ENCODE measurements at places on chromosomes 4 and X. TPM values are rescaled to one million over a fixed set of nuclear protein-coding genes. Genes with fewer than 3 reads are reported as not detected.
A peak's percentile ranks its signal among the peaks of the same experiment; 100 is the strongest.

DNA sequence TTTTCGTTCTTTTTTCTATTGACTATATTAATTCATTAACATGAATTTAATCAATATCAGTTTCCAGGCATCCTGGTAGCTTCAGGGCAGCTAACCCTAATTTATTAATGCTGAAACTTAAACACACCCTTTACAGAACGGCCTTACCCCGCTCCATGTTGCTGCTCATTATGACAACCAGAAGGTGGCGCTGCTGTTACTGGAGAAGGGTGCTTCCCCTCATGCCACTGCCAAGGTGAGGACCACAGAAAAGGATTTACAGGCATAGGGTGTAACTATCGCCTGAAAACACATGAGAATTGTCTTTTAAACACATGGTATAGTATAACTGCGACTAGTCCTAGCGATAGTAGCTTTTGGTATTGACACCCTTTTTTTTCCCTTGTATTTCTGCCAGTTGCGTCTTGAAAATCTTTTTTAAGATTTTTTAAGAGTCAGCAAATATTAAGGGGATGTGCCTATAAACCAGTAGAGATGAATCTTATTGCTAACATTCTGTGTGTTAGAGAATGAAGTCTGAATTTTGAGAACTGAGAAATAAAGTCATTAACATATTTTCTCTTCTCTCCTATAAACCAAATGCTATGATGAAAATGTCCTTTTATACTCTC, 229.0 kb downstream of the ANK2 start:
- DNase-seq, result peak; percentile 91

Gene SUPT20HL1
- polyA plus RNA-seq, result 0.26 TPM

DNA sequence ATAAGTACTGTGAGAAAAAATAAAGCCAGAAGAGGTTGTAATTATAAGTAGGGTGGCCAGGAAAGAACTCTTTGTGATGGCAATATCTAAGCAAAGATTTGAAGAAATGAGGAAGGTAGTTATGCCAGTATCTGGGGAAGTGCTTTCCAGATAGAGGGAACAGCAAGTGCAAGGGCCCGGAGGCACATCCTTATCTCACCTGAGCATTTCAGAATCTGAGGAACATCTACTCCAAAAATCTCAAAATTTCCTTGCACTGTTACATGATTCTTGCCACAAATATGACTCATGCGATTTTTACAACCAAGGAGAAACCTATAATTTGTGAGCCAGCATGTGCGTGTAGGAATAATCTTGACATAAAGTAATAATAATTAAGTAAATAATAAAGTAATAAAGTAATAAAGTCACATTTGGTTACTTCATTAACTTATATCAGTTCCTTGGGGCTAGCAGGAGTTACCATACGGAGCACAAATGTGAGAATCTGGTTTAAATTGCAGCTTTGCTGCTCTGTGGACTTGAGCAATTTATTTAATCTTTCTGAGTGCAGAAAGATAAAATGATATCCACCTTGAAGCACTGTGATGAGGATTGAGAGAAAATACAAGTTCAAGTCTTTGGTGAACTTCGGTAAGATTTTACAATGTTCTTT, 105.1 kb upstream of the SLC34A2 start:
- DNase-seq, result no peak

GRCh38 chr4:150896497-150896896, 118.6 kb downstream of the LRBA start:
- no peak for DNase-seq

DNA sequence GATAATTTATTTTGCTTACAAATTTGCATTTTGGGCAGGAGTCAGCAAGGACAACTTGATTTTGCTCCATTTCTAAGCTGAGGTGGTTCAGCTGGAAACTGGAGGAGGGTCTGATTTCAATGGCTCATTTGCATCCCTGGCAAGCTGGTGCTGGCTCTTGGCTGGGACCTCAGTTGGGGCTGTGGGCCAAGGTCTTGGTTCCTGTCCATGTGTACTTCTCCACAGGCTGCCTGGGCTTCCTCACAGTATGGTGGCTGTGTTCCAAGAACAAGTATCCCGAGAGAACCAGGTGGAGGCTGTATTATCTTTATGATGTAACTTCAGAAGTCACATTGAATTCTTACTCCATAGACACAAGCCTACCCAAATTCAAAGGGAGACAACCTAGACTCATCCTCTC, 77.0 kb upstream of the STX18 start:
- peak; percentile 22 for DNase-seq

Gene H2BW2
- 0.83 TPM for polyA plus RNA-seq

DNA sequence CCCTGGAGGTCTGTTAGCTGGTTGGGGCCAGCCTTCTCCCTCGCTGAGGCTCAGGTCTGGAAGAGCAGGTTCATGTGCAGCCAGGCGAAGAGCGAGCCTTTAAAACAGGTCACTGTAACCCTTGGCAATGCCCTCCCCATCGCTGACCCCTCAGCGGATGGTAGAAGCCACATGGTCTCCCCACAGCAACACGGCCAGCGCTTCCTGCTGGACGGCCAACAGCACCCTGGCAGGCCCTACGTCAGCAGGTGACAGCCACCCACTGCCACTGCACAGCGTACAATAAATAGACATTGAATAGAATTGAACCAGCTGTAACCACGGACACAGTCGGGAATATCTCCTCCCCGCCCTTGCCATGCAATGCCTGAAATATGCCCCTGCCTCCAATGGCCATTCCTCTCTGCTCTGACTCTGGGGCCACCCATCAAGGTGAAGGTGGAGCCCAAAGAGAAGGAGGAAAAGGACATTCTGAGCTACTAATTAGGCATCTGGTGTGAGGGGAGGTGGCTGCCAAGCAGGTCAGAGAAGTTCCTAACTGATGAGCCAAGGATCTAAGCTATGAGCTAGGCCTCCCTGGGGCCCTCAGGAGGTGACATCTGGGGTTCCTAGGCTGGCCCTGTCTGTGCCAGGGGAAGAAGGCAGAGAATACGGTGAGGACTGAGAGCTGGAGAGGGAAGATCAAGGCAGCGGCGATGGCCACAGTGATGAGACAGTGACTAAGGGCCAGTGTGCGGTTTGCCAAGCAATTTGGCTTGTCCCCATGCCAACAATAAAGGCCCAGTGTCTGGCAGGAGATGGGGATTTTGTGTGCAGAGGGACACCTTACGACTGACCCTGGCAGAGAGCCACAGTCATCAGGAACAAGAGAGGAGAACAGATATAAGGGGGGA, 202.3 kb downstream of the BCOR start:
- no peak for DNase-seq

DNA sequence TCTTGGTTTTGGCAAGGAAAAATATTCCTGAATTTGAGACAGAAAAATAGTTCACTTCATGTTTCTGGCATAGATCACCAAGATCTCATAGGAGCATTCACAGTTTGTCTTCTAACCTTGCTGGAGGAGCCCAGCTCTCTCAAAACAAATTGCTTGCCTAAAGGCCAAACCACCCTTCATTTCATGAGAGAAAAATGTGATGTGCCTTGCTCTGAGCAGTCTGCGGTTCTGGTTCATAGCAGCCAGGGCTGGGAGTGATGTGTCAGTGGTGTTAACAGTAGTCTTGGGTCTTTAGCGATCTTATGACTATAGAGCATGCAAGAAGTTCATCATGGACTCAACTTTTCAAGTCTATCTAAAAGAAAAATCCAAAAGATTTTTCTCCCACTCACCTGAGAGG, 183.3 kb downstream of the DCLK2 start:
- no peak for DNase-seq

DNA sequence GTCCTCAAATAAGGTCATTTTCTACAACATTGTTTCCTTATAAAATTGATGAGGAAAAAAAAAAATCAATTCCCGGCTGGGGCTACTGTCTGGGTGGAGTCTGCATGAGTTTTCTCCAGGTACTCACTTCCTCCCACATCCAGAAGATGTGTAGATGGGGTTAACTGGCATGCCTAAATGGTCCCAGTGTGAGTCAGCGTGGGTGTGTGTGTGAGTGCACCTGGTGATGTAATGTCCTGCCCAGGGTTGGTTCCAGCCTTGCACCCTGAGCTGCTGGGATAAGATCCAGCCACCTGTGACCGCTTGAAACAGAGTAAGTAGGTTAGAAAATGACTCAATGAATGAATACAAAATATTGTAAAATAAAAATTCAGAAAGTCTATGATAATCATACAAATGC, 11.1 kb downstream of the USP26 start:
- DNase-seq, result no peak

DNA sequence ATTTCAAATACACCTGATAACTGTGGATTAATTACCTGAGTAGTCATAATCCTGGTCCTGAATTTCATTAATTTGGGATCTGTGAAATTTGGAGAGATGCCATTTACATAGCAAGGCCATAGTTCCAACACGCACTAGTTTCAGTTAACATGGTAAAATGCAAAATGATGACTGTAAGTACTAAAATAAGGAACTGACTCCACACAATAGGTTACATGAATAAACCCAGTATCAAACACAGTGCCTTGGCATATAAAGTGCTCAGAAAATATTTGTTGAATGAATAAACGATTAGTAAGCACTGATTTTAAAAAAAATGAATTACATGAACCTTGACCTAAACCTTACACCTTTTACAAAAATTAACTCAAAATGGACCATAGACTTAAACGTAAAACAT, 9.0 kb downstream of the FBXO8 start:
- DNase-seq, result no peak

DNA sequence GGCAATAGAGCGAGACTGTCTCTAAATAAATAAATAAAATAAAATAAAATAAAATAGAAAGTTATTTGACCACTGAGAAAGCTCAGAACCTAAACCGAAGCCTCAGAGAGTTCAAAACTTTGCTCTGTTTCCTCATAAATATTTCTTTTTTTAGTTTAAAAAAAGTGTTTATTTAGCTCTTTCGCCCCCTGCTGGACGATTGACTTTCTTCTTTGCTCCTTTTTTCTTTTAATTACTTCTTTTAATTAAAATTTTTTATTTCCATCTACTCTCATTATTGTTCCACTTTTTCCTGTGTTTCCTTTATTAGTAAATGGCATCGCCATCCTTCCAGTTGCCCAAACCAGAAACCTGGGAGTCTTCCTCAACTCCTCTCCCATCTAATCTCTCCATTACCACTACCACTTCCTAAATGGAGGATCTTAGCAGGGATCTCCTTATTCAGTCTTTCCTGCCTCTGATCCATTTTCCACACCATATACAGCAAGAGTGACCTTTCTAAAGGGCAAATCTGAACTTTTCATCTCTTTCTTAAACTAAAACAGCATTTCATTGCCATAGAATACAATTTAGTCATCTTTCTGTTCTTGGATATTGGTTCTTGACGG, 728 bp upstream of the IL13RA2 start:
- no peak for DNase-seq

GRCh38 chr4:167111622-167112021, 122.7 kb downstream of the SPOCK3 start:
- DNase-seq, result no peak

- DNase-seq, result peak; percentile 82
These were observed 202.4 kb downstream of the CHIC2 start for GRCh38 chr4:53861856-53862610.

- DNase-seq, result no peak
These were observed 28.7 kb upstream of the LANCL3 start for GRCh38 chrX:37542791-37543190.

Gene SSX3
- polyA plus RNA-seq, result not detected

GRCh38 chr4:5942947-5943346, 50.1 kb upstream of the CRMP1 start:
- DNase-seq, result peak; percentile 38

DNA sequence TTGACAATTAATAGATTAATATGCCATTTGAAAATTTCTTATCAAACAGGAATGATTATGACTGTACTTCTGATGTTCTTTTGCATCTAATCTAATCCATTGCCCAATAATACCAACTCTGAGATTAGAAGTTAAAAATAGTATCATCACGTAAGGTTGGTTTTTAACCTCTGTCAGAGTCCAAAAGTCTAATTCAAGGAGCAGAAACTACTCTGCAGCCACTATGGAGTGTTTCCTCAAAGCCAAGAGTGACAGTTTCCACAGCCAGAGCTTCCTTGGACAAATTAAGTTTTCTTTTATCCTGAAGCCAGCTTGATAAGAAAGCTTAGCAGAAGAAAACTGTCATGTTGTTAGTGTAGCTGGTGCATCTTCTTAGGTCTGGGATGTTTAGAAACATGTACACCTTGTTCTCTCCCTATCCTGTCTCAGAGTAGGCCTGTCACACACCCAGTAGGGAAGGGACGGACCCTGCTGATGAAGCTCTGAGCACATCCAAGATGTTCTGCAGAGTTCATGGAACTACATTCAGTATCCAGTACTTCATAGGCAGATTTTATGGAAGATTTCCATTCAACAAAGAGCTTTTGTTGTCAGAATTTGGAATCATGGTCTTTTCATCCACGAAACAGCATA, 20.4 kb upstream of the PI4K2B start:
- no peak for DNase-seq

DNA sequence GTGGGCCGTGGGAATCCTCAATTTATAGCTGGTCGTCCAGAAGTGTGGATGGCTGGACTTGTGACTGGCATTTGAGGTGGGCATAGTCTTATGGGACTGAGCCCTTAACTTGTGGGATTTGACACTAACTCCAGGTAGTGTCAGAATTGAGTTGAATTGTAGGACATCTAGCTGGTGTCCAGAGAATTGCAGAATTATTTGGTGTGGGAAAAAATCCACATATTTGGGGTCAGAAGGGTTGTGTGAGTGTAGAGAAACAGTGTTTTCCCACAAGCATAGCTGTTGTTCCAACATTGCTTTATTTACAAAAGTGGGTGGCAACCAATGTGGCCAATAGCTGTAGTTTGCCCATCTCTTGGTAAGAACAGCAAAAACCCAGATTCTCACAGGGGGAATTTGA, 91.3 kb downstream of the MOSPD2 start:
- DNase-seq, result no peak

Gene MEPE
- polyA plus RNA-seq, result not detected

DNA sequence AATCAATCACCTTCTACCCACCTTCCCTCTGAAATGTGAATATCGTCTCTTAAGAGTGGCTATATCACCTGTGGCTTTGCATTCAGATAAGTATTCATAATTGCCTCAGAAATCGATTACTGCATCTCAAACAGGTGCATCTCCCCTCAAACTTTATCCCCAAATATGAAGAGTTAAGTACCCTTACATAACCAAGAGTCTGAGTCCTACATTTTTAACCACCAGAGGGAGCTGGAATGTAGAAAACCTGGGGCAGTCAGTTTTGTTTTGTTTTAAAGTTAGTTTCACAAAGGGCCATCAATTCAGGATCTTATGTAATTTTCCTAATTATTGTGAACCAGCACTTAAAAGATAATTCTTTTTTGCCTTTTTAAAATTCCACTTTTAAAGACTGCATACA, 5.7 kb downstream of the TCEANC start:
- peak; percentile 78 for DNase-seq

- no peak for DNase-seq
These were observed 77.2 kb downstream of the JAKMIP1 start for GRCh38 chr4:6123116-6123515.

Gene SLC10A4
- polyA plus RNA-seq, result 0.87 TPM

GRCh38 chrX:65697915-65698796, 30.7 kb downstream of the MSN start:
- DNase-seq, result peak; percentile 54

Gene CXCL11
- not detected for polyA plus RNA-seq

- peak; percentile 90 for DNase-seq
These were observed 893 bp upstream of the SOD3 start for GRCh38 chr4:24794480-24794879.

GRCh38 chrX:64187762-64188150, 17.8 kb downstream of the AMER1 start:
- no peak for DNase-seq

Gene FREM3
- polyA plus RNA-seq, result 0.64 TPM
